ENCODE measurements at places on chromosomes 6 and 20.

DNA sequence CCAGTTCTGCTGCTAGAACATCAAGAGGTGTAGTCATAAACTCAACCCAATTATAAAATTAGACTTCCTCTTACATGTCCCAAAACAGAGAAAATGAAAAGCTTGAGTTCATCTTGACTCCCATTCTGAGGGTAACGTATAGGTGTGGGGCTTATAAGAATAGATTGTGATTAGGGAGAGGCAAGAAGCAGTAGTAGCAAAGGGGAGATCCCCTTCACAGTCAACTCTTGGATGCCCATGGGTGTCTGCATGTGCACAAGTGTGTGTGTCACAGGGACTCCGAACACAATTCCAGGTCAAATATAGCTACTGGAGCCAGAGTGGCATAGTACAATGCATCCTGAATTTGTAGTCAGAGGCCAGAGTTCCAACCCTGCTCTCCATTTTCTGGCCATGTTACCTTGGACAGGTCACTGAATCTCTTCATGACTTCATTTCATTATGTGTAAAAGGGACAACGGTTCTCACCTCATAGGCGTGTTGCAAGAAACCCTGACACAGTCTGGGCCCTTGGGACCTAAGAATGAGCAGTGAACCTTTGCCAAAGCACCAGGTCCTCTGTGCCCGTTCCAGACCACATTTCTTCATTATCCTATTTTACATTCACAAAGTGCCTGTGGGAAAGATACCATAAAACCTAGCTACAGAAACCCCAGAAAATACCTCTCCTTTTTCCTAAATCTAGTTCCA, 11.8 kb downstream of the GSTA4 start:
- no peak for DNase-seq

GRCh38 chr6:150452428-150453243, 83.8 kb downstream of the IYD start:
- DNase-seq, result no peak

DNA sequence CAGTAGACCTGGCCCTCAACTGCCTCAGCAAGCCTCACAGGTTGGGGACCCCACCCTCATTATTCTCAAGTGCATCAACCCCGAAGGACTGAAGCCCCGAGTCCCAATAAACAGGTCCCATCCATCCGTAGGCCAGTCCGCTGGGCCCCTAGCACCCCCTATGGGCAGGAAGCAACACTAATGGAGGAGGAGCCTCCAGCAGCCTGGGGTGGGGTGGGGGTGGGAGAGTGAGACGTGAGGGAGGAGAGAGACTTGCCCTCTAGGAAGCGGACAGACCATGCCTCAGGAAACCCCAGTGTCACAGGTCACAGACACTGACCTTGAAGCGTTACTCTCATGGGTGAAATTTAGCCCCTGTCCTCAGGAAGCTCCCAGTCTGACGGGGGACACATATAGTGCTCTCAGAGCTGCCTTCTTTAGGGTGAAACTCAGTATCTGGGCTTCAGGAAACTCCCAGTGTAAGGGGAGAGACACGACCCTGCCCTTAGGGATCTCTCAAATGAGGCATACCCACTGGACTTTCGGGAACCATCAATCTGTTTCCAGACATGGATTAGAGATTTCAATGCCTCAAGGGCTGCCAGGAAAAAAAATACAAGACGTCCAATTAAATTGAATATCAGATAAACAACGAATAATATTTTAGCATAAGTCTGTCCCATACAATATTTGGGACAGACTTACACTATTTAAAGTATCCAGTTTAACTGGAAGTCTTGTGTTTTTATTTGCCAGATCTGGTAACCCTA, 125.8 kb downstream of the MRPL14 start:
- no peak for DNase-seq

- no peak for DNase-seq
Measured at GRCh38 chr20:16479666-16480065, 93.6 kb downstream of the KIF16B start.

- no peak for DNase-seq
Measured at GRCh38 chr6:65999288-65999791, 292.3 kb upstream of the EYS start.

GRCh38 chr6:26555505-26556262, 17.5 kb downstream of the HMGN4 start:
- DNase-seq, result no peak

GRCh38 chr6:4677011-4677750, 99.0 kb upstream of the CDYL start:
- DNase-seq, result no peak

DNA sequence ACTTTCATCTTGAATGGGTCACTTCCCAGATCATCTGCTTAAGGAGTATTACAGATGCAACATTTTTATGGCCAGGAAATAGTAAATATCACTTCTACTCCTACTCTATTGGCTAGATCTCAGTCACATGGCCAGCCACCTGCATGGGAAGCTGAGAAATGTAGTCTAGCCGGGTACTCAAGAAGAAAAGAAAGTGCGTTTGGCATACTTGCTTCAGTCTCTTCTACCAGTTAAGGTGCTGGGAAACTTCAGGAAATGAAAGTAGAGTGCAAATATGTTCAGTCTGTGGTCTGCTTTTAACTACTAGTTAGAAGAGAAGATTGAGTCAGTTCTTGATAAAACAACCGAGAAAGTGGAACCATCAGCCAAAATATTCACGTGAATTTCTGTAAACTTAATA, 129.2 kb downstream of the PDSS2 start:
- no peak for DNase-seq

- no peak for DNase-seq
Measured at GRCh38 chr6:116971959-116972358, 94.9 kb downstream of the RFX6 start.

- DNase-seq, result no peak
Measured at GRCh38 chr6:143482593-143482992, 28.9 kb downstream of the FUCA2 start.

GRCh38 chr6:22437665-22438064, 131.7 kb upstream of the HDGFL1 start:
- no peak for DNase-seq

- no peak for DNase-seq
Measured at GRCh38 chr6:158737710-158738615, 81.2 kb downstream of the EZR start.

DNA sequence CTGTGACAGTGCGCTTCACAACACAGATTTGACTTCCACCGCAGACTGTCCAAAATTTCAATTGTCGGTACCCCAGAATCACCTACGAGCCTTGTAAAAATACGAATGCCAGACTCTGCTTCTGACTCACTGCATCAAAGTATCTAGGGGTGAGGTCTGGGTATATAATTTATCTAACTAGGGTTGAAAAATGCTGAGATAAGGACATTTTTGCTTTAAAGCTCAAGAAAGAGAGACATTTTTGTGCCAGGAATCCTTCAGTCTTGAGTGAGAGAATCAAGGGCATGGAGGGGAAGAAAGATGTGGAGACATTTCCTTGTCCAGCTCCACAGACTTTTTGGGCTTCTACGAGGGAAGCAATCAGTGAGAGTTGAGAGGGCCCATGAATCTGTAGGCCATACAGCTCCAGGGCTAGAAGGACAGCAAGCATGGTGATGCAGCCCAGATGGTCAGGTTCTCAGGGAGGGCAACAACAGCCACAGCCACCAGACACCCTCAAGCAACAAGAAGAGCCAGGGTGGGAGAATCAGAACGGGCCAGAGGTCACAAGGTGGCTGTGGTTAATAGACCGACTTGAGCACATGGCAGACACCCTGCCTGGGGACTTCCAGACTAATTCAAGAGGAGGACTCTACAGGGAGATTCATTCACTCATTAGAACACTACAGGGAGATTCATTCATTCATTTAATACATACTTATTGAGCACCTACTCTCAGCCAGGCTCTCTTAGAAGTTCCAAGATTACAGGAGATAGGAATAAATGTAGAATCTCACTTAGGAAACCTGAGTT, 211.1 kb upstream of the PRDM1 start:
- no peak for DNase-seq

- no peak for DNase-seq
Measured at GRCh38 chr6:170106906-170107525, 183.9 kb downstream of the DLL1 start.

DNA sequence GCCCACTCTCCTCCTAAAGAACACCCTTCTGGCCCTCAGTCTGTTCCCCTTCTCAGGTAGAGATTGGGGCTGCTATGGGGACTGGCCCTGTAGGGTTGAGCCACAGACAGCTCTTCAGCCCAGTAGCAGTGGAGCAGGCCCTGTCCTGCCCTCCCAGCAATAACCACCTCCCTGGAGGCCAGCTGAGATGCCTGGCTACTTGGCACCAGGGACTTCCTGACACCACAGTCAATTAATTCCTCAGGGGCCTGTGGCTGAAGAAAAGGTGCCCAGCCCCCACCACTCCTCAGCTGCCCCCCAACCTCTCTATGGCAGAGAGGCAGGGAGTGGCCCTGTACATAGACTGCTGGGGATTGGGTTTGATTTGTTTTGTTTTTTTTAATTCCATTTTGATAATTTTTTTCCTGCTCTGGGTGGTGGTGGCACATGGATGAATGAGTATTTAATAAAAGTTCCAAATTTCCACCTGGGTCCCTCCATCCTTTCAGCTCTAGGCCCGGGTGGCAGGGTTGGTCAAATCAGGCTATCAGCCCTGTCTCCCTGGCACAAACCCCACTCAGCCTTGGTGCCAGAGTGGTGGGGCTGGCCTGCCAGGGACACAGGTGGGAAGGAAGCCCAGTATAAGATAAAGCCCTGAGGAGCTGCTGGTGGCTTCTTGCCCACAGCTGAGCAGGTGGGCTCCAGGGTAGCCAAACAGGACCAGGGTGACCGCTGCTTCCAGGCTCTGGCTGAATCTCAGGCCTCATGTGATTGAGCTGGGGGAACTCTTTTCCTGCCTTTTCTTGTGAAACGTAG, 1.9 kb upstream of the DEF6 start:
- DNase-seq, result no peak

GRCh38 chr6:53866226-53866625, 71.4 kb downstream of the LRRC1 start:
- no peak for DNase-seq

DNA sequence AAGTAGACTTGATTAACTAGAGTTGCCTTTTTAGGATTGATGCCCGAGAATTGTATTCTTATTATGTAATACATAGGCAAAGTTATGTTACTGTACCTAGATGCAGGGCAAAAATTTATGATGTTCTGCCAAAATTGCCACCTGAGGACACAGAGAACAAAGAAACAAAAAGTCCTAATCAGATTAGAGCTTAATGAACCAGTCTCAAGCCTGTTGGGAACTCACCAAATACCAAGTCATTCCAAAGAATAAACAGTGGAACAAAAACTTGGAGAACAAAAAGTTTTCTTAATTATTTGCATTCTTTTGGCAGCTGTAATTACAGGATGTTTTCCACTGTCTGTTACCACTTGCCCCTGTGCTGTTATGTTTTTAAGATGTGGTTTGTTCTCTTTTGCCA, 154.7 kb upstream of the SGK1 start:
- no peak for DNase-seq

DNA sequence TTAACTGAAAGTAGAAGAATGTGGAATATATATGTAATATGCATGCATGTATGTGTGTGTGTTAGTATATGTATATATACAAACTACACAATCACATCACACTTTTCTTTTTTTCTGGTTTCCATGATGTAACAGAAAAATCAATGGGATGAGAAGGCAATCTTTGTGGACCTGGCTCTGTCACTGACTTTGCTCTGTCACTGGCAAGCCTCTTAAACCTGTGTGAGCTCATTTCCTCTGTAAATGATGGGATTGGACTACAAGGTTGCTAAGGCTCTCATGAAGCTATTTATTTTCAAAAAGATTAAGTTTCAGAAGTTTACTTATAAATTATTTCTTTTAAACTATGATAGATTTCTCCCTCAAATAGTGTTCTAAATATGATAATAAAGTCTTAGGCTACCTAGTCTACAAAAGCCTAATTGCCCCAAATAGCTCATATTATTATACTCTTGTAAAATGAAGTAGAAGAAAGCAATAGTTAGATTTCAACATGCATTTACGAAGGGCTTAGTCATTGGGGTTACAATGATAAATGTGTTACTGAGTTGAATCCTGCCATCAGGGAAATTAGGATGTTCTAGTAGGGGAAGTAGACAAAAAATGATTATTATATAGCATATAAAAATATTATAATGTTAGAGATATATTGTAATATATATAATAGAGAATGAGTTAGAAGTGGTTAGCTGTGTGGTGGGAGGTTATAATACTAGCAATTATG, 129.3 kb downstream of the AFG1L start:
- no peak for DNase-seq

GRCh38 chr6:31610968-31611367, 4.1 kb upstream of the AIF1 start:
- DNase-seq, result no peak

- DNase-seq, result no peak
Measured at GRCh38 chr6:3072798-3073197, 4.5 kb downstream of the RIPK1 start.

- no peak for DNase-seq
Measured at GRCh38 chr6:148027201-148027600, 315.4 kb upstream of the SASH1 start.

DNA sequence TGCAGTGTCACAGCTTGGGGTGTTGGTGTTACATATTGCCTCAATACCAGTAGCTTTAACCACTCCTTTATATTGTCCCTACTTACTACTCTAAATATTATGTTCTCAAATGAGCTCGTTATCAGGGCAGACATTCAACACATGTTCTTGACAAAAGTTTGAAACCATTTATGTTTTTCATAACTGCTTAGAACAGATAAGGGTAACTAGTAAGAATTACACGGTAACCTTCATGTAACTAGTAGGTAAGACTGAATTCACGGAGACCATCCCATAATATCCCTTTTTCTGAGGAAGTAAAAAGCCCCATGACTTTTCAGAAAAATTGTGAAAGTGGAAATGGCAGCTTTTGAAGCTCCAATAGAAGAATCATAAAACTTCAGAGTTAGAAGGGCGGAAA, 59.6 kb upstream of the CENPW start:
- DNase-seq, result no peak

DNA sequence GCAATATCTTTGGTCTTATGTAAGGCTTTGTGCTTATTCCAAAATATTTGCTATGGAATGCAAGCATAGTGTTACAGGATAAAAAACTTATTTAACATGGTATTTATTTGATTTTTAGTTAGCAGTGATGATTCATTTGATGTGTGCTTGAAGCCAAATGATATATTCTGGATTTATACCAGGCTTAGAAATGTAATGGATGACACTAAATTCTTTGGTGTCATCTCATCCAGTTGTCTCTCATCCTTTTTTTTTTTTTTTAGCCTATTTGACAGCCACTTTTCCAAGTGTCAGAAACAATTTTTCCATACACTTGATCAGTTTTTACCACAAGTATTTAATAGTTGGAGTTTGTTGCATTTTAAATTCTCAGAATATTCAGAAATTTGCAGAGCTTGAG, 515.3 kb downstream of the CDKAL1 start:
- DNase-seq, result no peak

- DNase-seq, result no peak
Measured at GRCh38 chr6:128518434-128519131, 1.8 kb downstream of the PTPRK start.
